ENCODE measurements at places on chromosomes 3 and 15.
A peak's percentile ranks its signal among the peaks of the same experiment; 100 is the strongest.

- DNase-seq: peak; percentile 35
These were observed 19.8 kb downstream of the HMG20A start for GRCh38 chr15:77440378-77440999.

- DNase-seq: no peak
These were observed 66.6 kb downstream of the GAP43 start for GRCh38 chr3:115689928-115690327.

DNA sequence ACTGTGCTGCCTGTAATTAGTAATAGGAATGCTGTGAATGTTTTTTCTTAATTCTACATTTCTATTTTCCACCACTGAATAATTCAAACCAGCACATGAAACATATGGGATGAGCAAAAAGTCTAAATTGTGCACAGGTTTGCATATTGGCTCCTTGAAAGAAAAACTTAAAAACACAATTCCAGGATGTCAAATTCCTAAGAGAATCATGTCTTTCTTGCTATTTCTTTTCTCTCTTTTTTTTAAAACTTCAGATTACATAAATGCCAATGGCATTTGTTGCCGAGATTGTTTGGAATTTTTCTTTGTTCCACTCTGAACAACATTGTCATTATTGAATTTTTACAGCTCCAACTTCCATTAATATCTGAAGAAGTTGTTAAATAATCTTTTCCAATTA, 60.8 kb downstream of the VGLL3 start:
- DNase-seq: peak; percentile 8

GRCh38 chr15:61057376-61057775, 171.7 kb downstream of the RORA start:
- no peak for DNase-seq

DNA sequence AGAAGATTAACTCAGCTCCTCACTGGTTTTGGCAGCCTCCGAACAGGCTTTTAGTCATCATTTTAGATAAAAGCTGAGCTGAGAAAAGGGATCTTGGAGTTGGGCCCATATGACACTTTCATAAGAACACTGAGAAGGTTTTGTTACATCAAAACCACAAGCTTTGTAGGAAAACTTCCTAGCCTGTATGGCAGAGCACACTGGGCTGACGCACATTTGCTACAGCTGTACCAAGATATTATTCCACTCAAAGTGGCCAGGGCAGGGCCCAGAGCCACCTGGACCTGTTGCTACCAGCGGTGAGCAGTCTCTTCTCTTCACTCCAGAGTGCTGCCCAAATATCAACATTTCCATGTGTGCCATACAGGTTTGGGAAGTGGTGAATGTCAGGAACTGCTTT, 160.5 kb upstream of the CCDC54 start:
- DNase-seq: peak; percentile 60

- DNase-seq: no peak
These were observed 22.2 kb upstream of the DLG1 start for GRCh38 chr3:197320582-197320981.

DNA sequence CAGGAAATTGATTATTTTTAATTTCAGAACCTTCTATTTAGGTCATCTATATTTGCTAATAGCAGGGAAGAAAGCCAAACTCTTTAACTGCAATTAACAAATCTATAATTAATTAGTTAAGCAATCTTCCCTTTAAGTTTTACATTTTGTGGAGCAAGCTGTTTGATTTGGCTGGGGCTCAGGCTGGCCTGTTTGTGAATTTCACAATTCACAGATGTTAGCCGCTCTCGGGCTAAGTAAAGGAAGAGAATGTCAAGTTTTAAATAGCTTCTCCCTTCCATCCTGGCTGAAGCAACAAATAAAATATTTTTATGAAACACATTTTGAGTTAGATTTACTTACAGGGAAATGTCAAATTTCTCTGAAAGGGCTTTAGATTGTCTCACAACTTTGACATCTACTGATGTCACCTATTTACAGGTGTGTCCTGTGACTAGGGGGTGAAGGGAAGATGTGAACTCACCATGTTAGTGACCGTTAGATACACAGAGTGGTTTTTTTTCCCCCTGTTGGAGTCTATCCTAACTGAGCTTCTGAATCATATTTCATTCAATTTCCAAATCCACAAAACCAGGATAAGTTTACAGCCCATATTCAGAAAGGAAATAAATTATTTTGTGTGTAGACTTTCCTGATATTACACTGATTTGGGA, 1.3 kb upstream of the TP63 start:
- DNase-seq: peak; percentile 47

GRCh38 chr15:35673093-35673684, 127.2 kb upstream of the DPH6 start:
- no peak for DNase-seq

- no peak for DNase-seq
These were observed 11.6 kb downstream of the ARPP19 start for GRCh38 chr15:52557274-52557641.

- DNase-seq: no peak
These were observed 71.2 kb downstream of the GABRG3 start for GRCh38 chr15:27042230-27042629.

DNA sequence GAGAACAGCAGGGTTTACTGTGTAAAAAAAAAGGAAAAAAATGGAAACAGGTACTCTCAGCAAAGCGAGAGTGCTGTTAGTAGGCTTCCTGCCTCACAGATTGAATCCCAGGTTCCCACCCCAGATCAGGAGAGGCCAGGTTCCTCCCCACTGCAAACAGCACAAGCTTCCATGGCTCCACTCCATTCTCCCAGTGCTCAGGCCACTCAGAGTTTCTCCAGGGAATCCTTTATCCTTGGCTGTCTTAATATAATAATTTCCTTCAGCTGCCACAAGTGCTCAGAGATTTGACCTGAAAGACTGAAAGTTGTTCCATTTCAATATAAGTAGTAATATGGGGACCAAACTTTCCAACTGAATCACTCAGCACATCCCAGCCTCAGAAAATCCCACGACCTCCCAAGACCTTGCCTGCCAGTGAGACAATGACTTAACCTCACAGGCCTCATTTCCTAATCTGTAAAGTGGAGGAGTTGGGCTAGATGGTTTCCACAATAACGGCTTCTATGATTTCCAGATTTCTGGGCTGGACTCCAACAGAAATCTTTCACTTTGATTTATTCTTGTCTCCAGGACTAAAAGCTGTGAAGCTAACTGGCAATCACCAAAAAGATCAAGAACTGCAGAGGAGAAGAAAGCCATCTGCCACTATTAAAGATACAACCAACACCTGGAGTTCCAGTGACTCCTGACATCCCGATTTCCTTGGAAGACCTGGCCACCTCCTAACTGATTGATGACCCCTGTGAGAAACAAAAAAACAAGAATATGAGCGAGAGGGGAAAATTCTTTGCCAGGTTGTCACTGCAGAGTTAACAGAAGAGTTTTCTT, 289.5 kb downstream of the NEK10 start:
- DNase-seq: no peak

DNA sequence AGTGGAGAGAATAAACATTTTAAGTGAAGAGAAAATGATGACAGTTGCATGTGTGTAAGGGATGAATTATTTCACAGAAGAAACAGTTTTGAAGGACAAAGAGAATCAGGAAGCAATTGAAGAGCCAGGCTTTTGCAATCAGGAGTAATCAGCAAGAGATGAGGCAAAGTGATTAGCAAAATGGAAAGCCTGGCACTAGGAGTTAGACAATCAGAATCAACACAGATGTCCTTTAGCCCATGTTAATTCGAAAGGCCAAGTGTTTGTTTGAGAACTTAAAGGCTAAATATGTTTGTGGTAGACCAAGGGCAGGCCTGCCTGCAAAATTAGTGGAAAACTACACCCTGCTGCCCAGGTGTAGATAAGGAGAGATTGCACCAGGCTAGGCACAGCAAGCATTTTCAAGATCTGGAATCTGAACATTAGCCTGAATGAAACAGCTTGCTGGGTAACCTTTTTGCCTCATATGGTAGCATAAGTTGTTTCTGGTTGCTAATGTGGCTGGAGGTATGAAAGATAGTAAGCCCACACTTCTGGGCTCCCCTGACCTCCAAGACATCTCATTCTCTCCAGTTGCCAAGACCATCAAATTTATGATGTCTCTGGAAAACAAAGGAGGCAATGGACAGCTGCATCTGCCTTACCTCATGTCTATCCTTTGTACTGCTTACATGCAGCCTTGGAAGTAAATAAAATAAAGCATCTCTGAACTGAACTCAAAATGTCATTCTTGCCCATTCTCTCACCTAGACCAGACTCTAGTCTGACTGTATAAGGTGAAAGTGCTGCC, 22.0 kb upstream of the LEKR1 start:
- no peak for DNase-seq

GRCh38 chr15:80308002-80308401, 56.0 kb upstream of the CTXND1 start:
- DNase-seq: no peak

DNA sequence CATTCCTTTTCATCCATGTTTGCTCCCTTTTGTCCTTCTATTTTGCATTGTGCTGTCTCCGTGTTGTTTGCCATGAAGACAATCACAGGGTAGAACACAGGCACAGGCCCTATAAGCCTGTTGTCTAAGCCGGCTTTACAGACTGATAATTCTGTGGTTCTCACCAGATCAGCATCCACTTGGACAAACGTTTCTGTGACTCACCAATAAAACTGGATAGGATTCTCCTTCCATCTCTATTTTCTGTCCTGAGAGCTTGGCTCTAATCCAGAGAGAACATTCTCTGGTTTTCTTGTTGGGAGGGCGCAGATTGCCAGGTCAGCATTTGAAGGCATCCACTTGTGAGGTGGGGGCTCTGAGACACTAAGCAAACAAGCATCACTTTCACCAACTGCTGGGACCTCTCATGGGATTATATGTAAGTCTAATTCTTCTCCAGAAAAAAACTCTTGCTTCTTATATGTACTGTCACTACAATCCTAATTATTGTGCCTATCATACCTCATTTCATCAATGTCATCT, 101.6 kb downstream of the ERC2 start:
- DNase-seq: no peak

DNA sequence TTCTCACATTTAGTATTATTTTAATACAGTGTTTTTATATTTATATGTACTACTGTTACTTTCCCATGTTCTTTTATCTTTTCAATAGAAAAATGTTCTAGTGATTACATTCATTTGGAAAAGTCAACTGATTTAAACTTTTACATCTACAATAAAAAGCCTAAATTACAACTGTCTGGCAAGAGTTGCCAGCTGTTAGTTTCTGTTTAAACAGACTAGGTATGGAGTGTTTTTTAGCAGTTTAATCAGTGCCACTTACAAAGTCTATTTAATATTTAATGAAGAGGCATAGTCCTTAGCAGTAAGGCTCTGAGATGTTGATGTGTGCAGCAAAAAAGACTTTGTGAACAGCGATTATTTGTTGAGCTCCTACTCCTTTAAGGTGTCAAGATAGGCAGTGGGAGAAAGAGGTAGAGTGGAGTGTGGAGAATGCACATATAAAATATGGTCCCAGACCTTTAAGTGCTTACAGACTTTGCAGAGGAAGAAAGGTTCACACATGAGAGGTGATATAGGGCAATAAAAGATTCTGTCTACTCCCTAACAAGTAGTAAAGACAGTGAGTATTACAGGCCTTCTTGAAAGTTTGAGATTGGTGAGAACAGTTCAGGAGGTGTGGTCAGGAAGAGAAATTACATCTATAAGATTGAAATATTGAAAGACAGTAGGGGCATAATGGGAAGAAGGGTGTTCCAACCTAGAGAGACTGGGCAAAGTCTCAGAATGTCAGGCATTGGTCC, 320.5 kb downstream of the DOCK3 start:
- DNase-seq: no peak

DNA sequence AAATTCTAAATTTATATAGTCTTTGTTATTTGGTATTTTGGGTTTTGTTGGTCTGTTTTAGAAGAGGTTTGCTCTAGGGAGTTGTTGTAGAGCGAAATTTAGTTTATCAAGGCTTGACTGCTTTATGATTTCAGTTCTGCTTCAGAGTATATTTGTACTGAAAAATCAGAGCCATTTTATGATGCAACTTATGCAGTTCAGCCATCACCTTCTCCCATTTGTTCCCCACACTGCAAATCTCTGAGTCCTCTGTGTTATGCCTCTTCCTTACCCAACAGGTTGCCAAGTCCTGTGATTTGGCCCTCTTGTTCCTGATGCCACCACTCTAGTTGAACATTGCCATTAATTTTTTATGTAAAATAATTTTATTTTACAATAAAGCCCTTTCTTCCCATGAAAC, 140.4 kb downstream of the ZNF609 start:
- DNase-seq: no peak

DNA sequence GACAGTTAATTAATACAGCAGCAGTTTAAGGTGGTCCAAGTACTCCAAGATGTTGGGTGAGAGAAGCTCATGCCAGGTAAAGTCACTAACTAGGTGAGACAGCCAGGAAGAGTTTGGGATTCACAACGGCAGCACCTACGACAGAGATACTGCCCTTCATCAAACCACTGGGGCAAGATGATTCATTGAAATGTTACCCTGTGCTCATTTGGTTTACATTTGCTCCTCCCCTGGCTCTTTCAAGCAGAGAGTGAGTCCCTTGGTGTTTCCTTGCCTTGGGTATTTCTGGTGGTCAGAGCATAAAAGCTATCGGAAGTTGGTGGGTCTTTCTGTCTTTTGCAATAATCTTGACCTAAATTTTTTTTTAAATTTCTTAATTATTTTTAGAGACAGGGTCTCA, 19.9 kb upstream of the PDE8A start:
- no peak for DNase-seq

- DNase-seq: no peak
These were observed 278.6 kb downstream of the EDEM1 start for GRCh38 chr3:5466065-5466464.

GRCh38 chr15:35078221-35078915, 6.7 kb downstream of the NANOGP8 start:
- DNase-seq: peak; percentile 81

DNA sequence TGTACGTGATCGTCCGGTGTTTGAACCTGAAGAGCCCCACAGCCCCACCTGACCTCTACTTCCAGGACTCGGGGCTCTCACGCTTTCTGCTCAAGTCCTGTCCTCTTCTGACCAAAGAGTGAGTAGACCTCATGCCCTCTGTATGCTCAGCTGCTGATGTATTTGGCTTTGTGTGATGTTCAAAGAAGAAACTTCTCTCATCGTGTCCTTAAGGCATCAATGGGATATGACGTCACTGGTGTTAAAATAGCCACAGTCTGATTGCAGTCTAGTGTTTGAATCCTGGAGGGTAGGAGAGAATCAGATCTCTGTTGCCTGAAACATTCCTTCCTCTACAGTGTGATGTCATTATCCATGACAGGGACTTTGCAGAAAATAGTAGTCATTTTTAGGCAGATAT, 28.1 kb downstream of the ABHD2 start:
- no peak for DNase-seq

GRCh38 chr3:173644086-173645082, 246.8 kb downstream of the NLGN1 start:
- no peak for DNase-seq

DNA sequence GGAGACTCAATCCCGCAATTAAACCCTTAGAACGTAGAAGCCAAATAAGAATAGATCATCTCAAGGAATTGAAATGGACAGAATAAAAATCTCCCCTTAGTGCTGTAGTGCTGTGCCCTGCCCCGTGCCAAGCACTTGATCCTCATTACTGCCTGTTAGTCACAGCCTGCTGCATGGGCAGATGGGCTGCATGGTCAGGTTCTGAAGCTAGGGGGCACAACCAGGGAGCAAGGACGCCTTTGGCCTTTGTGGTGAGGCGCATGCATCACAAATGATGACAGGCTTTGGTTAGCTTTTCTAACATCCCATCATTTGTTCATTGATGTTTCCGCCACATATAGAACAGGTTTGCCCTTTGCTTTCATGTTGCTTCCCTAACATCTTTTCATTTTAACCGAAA, 336.3 kb upstream of the ADAMTS9 start:
- DNase-seq: no peak

GRCh38 chr15:66630801-66631351, 65.1 kb upstream of the LCTL start:
- no peak for DNase-seq

GRCh38 chr3:32117320-32117719, 10.9 kb downstream of the GPD1L start:
- DNase-seq: no peak
